ENCODE measurements at places on chromosomes 5 and 9.
A peak's percentile ranks its signal among the peaks of the same experiment; 100 is the strongest.

DNA sequence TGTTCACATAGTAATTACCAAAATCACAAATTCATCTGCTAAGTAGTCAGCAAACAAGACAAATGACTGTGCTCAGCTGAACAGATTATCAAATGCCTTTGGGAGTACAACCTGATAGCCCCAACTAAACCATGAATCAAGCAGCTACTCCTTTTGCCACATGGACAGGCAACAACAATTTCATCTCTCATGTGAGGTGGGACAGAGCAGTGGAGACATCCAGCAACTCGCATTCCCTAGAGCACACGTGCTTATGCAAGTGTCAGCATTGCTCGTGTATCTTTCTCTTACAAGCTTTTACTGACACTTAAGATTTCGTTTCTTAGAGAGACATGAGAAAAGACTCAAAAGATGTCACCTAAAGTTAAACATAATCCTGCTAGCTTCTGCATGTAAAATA lies 42.7 kb upstream of the PPP2R2B start:
- no peak for DNase-seq

- DNase-seq: no peak
These were observed 79.0 kb downstream of the FBXW11 start for GRCh38 chr5:171927345-171927941.

GRCh38 chr5:66406761-66407336 lies 189.3 kb upstream of the MAST4 start:
- peak; percentile 83 for DNase-seq

DNA sequence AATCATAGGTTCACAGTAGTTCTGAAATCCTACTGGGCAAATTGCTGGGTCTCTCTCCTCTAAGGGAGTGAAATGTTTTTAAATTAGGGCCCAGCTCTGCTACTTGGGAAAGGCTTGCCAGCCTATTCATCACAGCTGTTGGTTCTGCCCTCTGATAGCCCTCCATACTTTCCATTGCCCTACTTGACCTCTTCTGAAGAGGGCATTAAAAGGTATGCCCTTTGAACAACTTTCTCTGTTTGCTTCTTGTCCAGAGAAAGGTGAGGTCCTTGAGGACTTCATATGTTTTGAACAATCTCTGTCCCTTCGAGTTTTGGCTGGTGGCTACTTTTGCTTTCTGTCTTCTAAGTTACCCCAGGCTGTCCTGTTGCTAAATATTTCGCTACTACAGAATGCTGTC lies 62.3 kb upstream of the JAK2 start:
- DNase-seq: no peak

- no peak for DNase-seq
These were observed 31.4 kb upstream of the PSD2 start for GRCh38 chr5:139763930-139764791.

DNA sequence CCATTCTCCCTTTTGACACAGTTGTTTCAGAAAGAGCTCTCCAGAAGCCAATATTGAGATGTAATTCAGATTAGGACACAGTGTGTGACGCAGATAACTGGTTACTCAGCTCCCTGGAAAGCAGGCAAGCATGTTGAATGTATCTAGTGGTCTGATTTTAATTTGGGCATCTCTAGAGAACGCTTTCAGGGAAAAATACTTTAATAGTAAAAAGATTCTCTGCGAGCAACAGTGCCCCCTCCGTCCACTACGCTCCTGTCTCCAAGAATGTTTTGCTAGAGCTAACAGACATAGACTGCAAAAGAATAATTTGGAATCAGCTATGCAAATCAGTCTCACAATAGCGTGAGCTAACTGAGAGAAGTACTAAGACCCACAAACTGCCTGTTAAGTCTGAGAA lies 23.3 kb downstream of the CFAP90 start:
- no peak for DNase-seq

DNA sequence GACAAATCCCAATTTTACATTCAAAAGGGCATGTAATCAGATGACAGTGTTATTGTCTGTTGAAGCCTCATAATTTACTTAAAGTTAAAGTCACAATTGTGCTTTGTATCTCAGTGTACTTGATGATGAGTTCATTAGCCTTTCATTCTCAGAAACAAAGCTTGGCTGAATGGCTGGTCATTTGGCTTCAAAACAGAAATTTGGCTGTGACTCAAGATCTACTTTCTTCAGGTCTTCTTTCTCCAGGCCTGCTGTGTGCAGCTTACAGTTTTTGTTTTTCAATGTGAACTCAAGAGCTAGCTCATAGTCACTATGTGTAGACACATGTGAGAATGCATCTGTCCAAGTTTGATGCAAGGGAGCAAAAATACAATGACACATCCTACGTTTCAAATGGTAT lies 2003.6 kb upstream of the WWC1 start:
- DNase-seq: no peak

DNA sequence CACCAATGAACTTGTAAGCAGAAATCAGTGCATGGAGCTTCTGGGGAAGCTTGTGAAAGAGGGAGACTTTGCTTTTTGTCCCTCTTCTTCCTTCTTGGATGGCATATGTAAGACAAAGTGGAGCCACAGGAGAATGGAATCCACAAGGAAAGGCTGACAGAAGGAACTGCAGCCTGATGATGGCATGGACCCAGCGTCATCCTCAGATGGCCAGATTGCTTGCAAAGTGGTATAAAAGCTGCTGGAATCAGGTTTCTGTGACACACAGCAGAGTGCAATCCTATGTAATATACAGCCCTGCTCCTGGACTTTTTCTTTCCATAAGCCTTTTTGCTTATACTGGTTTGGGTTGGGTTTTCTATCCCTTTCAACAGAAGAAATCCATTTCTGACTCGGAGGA lies 31.4 kb upstream of the SPARC start:
- DNase-seq: peak; percentile 23
